ENCODE measurements at places on chromosomes 1 and 21.

DNA sequence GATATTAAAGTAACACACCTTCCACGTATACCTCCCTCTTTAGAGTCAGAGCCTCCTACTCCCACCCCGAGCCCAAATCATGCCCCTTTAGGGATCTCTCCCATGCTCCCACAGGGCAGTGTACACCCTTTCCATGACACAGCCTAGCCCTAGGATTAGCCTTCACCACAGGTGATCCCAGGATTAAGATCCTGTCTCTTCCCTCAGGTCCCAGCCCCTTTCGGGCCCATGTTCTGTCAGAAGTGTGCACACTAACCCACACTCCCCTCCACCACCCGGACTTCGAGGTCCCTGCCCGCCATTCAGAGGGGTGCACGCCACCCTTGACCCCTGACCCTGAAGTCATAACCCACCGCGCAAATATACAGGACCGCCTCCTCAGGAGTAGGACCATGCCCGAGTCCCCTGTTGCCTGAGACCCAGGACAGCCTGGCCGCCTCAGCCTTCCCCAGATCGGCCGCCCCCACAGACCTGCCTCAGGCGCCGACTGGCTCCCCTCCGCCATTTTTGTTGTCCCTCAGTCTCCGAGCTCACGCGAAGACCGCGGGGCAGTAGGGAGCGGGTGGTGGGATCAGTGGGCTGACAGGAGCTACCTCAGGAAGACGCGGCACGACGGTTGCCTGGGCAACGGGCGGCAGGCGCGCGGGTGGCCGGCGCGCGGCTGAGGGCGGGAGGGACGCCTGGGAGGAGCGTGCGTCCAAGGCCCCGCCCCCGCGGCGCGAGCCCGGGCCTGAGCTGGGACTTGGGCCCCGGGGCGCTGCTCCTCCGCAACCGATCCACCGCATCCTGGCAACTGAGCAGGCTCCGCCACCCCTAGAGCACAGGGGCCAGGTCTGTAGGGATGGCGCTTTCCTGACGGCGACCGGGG is at the start of gene AGBL4:
Gene AGBL4, minus strand, starts transcription at position 663 of the 868 bp plus-strand sequence.
- DNase-seq: no peak

DNA sequence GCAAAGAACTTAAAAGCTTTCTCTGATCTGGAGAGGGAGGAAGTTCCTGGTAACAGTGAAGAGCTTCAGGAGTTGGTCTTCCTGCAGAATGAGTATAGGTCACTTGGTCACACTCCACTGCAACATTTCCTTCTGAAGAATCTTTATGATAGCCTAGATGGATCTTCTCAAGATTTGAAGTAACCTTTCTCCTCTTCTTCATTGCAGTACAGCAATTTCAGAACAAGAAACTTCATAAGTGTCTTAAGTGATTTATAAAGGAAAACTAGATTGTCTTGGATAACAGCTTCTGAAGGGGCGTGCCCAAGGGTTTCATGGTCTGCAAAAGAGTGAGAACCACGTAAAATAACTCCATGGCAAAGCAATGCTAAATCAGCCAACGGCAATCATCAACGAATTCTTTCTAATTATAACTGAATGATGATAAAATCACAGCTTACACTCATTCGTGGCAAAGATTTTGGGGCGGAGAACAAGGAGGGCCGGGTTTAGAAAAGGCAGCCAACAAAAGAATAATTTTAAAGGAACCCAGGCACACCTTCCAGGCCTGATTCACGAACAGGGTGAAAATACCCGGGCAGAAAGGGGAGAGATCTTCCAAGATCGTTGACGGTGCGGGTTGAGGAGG is 53.9 kb upstream of the ASPM start:
- no peak for DNase-seq

- no peak for DNase-seq
These were observed 1.2 kb downstream of the TMEM234 start for GRCh38 chr1:32220746-32221580.

- no peak for DNase-seq
These were observed 112.0 kb upstream of the CHRM3 start for GRCh38 chr1:239274242-239274830.

GRCh38 chr1:42259059-42259738 is 75.8 kb downstream of the FOXJ3 start:
- DNase-seq: no peak

- DNase-seq: no peak
These were observed 34.2 kb downstream of the SERINC2 start for GRCh38 chr1:31447210-31447609.

GRCh38 chr1:229381234-229381633 is 38.4 kb upstream of the CCSAP start:
- no peak for DNase-seq

DNA sequence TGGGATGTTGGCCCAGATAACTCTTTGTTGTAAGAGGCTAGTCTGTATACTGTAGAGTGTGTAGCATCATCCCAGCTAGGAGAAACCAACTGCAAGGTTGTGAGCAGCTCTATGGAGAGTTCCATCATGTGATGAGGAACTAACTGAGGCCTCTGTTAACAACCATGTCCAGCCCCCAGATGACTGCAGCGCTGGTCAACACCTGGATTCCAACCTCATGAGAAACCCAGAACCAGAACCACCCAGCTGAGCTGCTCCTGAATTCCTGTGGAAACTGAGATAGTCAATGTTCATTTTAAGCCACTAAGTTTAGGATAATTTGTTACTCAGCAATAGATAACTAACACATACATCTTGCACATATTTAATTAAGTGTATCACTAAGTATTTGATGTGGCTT is 41.6 kb upstream of the SLC2A1 start:
- no peak for DNase-seq

GRCh38 chr1:81254560-81254959 is 546.2 kb upstream of the ADGRL2 start:
- DNase-seq: no peak

DNA sequence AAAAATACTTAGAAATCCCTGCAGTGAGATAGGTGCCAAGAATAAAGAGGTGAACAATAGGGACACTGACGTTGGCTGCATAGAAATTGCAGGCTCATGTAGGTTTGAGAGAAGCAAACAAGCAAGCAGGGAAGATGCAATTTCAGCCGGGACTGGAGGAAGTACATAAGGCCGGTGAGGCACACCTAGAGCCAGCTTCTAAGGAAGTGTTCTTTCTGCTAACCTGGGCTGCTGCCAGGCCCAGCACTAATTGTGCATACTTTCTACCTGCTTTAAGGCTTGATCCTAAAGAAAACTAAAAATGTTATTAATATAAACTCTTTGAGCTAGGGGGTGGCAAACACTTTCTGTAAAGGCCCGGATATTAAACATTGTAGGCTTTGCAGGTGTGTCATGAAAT is 71.0 kb downstream of the LMO4 start:
- DNase-seq: no peak

GRCh38 chr1:156625436-156626078 is 6.3 kb downstream of the HAPLN2 start:
- DNase-seq: peak; percentile 44

- no peak for DNase-seq
These were observed 8.9 kb downstream of the ACTRT2 start for GRCh38 chr1:3029991-3030662.

- DNase-seq: no peak
These were observed 32.4 kb upstream of the GPR157 start for GRCh38 chr1:9161342-9161741.

DNA sequence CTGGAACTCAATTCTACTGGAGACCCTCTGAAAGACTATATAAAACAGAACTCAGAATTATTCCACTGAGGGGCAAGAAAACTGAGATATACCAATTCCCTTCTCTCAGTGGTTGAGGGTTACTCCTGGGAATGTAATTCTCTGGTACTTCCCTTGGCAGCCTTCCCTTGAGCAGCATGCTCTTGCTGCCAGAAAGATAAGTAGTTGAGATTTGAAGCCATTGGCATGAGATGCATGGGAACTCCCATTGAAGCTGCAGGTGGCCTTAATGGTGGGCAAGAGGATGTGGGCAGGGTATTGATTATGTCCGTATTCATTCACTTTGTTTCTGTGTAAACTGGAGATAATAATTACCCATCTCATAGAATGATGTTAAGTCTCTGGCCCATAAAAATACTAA is 28.6 kb upstream of the C1orf185 start:
- no peak for DNase-seq

DNA sequence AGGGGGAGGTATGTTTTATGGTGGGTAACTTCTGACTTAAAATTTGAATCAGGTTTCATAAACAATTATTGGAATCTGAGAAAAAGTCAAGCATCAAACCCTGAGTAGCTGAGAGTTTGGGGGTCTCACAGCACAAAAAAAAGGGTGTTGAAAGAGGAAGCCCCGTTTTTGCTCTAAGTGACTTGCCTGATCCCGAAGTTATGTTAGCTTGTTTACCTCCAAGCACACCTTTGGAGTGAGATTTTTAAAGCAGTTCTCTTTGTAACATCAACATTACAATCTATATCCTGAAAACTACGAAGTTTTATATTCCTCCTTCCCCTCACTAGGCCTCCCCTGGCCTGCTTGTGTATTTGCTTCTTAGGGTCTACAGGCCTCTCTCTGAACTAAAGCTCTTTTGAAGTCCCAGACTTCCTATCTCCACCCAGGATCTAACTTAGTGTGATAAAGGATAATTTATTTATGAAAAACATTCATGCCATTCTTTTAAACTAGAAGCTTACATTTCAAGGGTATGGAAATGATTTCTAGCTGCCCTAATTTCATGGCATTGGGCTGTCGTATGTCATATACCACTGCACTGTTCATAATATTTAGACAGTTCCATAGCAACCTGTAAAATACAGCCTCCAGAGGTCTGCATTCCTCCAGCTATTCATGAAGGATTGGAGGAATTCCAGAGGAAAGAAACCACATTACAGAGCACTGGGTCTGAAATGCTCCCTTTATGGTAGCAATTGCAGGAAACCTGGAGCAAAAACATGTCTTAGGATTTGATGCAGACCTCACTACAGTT is 36.1 kb upstream of the RGS1 start:
- no peak for DNase-seq
